ENCODE measurements at places on chromosomes 4 and X.

DNA sequence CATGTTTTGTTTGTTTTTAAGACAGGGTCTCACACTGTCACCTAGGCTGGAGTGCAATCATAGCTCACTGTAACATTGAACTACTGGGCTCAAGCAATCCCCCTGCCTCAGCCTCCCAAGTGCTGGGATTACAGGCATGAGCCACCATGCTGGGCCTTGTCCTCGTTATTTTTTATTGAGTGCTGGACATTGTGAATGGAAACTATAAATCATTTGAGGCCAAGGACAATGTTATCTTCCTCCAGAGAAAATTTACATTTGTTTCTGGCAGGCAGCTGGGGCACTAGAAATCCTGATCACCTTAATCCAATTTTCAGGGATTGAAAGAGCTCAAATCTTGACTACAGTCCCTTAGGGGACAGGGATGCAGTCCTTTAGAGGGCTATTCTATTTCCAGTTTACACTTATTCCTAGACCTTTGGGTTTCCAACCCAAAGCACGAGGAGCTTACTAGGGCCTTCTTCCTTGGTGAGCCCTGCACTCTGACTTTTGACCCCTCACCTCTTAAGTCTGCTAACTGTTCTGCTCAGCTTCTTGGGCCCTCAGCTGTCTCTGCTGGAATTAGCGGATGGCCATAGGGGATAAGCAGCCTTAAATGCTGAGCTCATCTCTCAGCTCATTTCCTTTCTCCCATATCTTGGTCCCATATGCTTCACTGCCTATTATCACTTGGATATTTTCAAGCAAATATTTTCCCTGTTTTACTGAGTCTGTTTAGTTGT is 23.0 kb upstream of the PDZD4 start:
- DNase-seq = no peak

- no peak for DNase-seq
Measured at GRCh38 chrX:131577413-131577812, 33.5 kb downstream of the OR13H1 start.

- DNase-seq = no peak
Measured at GRCh38 chr4:79498282-79498681, 90.3 kb upstream of the GK2 start.

GRCh38 chr4:177638871-177639270 is 196.6 kb upstream of the AGA start:
- DNase-seq = no peak

DNA sequence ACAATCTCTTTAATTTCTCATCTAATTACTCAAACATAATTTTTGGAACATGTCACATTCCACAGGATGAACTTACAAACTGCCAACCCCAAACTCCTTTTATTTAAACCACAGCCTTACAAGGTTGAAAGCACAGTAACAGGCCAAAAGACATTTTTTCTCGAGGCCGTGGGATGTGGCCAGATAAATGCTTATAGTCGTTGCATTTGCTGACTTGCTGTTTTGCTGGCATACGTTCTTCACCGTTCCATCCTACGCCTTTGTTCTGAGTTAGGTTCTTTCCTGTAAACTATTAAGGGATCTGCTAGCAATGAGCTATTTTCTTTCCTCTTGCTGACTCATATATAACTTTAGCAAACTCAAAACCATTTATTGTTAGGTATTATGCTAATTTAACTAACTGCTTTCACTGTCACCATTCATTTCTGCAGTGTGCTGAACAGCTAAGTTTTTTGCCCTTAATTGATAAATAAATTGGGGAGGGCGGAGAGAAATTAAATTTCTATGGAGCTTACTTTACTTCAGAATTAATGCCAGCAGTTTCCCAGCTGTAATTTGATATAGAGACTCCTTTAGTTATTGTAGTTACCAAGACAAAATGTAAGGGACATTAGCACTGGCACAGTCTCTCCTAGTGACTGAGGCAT is 135.1 kb upstream of the PACRGL start:
- DNase-seq = no peak

- DNase-seq = no peak
Measured at GRCh38 chrX:106599411-106599810, 12.4 kb upstream of the RADX start.

- no peak for DNase-seq
Measured at GRCh38 chr4:89324671-89325070, 17.1 kb upstream of the GPRIN3 start.

Measured in stimulated activated CD8-positive, alpha-beta memory T cell treated with anti-CD3 and anti-CD28 coated beads, Interleukin-15, amount 100 ng/mL, for 4 hours (primary cell).